ENCODE measurements at places on chromosomes 5 and 9.

GRCh38 chr9:120324996-120325642, 254.8 kb downstream of the CDK5RAP2 start:
- no peak for DNase-seq

DNA sequence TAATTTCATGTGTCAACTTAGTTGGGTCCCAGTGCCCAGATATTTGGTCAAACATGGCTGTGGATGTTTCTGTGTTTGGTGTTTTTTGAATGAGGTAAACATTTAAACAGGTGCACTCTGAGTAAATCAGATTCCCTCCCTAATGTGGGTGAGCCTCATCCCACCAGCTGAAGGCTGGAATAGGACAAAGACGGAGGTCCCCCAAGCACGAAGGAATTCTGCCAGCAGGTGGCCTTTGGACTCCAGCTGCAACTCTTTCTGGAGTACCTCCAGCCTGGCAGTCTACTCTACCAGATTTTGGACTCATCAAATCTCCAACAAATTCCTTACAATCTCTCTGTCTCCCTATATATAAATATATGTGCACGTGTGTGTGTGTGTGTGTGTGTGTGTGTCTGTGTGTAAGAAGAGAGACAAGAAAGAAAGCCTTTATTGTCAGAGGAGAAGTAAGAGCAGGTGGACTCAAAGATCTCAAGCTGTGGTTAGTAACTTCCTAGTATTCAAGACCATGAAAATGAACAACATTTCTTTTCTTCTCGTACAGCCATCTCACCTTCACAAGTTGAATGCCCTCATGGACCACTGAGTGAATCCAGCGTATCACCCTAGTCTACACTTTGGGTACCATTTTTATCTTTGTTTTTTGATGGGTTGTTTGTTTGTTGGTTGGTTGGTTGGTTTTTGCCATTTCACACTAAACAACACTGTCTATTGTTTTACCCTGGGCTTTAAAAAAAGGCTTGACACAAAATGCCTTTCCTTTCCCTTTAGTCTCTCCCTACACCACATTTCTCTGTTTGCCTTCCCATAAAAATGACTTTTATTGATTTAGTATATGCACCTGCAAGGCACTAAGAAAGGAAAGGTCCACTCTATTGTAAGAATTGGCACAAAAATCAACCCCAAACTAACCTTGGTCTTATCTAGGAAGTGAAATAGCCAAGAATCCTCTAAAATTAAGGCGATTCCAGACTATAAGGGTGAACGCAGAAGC, 118.7 kb downstream of the TENT4A start:
- no peak for DNase-seq

GRCh38 chr5:172048539-172049101, 42.2 kb upstream of the FBXW11 start:
- DNase-seq: no peak

- peak; percentile 68 for DNase-seq
These were observed 35.6 kb downstream of the DAB2IP start for GRCh38 chr9:121686930-121687541.

DNA sequence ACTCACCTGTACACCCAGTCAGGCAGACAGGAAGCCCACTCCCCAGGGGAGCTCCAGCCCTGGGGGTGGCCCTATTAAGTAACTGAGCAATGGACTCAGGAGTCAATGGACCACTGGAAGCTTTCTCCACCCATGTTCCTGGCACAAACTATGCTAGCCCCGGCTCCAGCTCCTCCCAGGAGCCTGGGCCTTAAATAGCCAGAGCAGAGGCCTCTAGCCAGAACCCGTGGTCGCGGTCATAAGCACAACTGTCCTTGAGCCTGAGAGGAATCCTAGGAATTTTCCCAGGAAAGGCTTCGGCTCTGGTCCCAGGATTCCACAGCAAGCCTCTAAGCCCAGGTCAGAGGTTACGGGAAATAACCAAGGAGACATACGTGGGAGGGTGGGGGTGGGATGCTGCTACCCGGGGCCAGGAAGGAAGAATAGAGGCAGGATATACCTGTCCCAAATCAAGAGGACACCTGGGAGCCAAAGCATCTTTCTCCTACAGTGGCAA, 5.5 kb downstream of the SEPTIN8 start:
- DNase-seq: peak; percentile 77

DNA sequence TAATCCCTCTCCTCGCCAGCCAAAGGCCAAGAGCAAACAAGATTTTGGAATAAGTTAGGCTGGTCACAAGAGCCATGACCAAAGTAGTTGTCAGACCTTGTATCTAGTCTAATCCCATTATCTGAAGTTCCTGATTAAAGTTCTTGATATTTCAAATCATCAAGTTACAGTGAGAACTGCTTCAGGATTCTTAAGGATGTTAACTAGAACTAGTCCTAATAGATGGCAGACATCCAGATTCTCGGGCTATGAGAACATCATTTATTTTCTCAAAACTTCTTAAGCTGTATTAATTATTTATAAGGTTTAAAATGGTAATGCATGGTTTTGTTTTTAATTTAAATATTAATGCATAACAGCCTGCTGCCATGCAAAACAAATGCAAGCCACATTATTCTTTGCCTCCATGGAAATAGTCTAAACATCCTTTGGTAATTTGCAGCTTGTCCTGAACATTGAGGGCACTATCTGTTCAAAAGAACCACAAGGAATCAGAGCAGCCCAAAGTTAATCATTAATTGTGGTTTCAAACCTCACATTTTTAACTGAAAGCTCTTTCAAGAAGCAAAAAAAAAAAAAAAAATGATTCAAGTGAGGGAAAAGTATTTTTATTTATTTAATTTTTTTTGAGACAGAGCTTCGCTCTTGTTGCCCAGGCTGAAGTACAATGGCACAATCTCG, 95.1 kb downstream of the TTC39B start:
- peak; percentile 55 for DNase-seq

DNA sequence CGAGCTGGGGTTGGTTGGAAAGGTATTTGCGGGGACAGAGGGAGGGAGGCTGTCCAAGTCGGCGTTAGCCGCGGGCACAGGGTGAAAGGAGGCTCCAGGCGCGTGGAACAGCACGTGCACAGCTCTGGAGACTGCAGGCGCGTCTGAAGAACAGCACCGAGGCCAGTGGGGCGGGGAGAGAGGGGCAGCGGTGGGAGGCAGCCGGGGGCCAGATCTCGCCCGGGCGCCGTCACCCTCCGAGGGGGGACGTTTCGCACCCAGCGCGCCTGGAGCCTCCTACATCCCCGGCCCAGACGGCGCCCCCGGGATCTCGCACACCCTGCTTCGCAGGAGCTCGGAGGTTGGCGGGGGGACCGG, 79.6 kb downstream of the NTNG2 start:
- no peak for DNase-seq

GRCh38 chr5:133924221-133924920, 44.1 kb downstream of the C5orf15 start:
- no peak for DNase-seq

DNA sequence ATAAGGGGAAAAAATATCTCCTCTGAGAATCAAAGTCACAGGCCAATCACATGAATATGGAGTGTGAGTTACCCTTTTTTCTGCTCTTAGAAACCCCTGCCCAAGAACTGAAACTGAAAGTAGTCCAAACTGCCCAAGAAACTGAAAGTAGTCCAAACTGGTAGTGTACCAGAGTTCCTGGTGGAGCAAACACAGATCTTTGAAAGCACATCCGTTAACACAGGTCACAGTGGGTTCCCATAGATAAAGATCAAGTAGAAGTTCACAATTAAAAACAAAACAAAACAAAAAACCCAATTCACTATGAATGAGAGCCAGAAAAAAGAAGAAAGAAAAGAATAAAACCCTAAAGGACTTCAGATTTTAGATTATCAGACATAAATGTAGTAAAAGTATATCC, 332.4 kb upstream of the EFNA5 start:
- peak; percentile 34 for DNase-seq

- no peak for DNase-seq
These were observed 8.5 kb upstream of the S100Z start for GRCh38 chr5:76841361-76841760.

DNA sequence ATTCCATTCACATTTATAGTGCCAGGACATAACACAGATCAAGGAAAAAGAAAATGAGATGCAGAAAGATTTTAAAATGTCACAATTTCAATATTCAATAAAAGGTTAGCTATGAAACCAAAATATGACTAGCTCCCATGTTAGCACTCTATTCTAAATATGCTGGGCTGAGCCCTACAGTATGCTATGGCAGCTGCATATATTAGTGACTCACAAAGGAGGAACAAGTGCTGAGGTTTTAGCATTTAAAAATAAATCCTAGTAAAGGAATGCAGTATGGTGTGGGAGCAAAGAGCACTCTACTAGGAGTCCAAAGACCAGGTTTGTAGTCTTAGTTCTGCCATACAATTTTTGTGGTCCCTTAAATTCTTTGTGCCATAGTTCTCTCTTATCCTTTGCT, 118.4 kb downstream of the OXCT1 start:
- DNase-seq: peak; percentile 33

DNA sequence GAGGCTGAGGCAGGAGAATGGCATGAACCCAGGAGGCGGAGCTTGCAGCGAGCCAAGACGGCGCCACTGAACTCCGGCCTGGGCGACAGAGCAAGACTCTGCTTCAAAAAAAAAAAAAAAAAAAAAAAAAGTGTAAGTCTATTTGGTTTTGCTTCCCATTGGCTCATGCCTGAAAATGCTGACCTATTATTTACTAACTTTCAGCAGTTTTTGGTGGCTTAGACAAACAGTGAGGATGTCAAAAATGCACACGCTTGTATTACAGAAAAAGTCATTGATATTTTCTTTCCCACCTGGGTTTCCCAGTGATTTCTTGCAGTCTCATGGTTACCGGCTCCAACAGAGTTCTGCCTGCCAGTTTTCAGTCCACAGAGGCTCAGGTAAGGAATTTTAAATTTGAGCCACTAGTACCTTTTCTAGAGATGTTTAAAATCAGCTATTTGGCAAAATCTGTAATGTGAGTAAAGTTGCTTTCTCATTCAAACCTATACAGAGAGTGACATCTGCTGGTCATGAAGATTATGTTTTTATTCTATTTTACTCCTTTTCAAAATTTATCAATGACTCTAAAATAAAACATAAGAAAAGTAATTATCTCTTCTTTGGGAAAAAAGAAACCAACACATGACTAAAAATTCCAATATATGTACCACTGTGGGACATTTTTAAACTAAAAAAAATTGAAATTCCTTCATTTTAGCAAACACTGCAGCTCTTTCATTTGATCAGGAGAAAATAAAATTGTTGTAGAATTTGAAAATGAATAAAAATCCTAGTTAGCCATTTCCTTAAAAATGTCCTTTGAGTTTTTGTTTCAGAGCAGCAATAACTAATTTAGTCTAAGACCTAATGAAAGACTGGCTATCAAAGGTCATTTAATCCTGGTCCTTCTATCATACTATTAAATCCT, 8.8 kb downstream of the FAM200C start:
- DNase-seq: peak; percentile 40

- no peak for DNase-seq
These were observed 313.2 kb downstream of the CDH10 start for GRCh38 chr5:24331531-24331930.

GRCh38 chr5:119286511-119287488, 69.0 kb upstream of the TNFAIP8 start:
- no peak for DNase-seq

DNA sequence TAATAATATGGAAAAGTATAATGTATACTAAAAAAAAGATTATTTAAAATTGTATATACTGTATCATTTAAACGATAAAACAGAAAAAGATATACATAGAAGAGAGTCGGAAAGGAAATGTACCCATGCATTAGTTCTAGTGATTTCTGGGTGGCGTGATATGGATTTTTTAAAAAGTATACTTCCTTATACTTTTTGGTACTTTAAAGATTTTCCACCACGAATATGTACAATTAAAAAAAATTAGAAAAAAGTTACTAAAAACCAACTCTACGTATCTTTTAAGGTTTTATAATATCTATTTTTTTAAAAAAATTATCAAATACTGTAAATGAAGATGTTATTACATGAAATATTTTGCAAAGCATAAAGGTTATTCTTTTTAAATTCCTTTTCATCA, 12.3 kb downstream of the PHF19 start:
- no peak for DNase-seq

DNA sequence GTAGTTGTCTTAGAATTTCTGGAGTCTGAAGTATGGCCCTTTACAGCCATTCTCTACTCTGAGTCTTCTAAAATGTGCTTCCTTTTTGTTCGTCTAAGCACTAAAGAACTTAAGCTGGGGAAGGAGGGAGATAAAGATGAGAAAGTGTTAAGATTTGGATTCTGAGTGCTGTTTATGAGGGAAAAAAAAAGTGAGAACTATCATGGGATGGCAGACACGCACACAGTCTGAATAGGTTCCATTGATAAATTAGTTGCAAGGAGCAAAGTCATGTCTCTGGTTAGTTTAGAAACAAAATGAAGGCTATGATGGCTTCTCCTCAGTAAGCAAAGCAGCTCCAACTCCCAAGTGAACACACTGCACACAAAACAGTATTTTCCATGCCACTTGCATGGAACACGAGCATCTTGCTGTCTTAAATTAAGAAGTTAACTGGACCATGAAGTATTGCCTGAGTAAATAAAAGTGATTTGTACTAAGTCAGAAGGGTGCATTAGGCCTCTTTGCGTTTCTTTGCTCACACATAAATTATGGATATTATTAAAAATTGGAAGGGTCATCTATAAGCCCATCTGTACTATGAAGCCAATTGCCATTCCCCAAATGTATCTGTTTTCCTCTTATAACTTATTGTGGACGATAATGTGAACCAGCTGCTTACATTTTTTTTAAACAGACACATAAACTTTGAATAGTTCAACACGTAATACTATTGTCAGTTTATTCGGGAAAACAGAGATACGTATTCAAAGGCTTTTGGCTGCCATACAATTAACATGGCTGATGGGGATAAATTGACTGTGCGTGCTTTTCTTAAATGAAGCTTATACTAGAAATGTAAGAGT, 199.3 kb downstream of the SGCD start:
- peak; percentile 22 for DNase-seq

DNA sequence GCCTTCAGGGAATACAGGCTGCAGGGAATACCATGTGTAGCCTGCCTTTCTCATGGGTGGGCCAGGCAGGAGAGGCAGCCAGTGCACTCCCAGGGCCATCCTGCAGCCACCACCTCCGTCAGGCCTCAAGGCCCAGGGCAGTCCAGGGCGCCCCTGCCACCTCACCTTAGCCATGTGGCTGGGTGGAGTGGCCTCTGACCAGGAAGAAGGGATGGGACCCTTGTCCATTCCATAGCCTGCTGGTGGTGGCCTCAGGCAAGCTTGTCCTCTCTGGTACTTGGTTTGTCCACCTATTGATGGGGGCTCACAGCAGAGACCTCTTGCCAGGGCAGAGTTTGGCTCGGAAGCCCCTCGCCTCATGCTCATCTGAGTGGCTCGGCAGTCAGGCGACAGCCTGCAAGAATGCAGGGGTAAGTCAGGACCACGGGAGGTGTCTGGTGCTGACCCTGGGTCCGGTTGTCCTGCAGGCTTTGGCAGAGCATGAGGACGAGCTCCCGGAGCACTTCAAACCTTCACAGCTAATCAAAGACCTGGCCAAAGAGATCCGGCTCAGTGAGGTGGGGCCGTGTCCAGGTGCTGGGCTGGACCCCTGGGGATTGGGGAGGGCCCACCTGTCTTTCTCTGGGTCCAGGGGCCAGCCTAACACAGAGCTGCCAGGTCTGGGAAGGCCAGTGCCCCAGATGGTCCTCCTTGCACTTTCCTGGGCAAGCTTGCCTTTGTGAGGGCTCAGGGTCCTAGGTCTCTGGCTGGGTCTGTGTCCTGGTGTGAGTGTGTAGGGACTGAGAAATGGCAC, 82.9 kb downstream of the PHF2 start:
- DNase-seq: no peak
